ENCODE measurements at places on chromosomes 4 and X.

- peak; percentile 29 for DNase-seq
These were observed 475.7 kb upstream of the SLIT2 start for GRCh38 chr4:19776021-19776459.

- DNase-seq = no peak
These were observed 190.9 kb upstream of the TAPT1 start for GRCh38 chr4:16417198-16417597.

- DNase-seq = no peak
These were observed 107.6 kb upstream of the FAM9B start for GRCh38 chrX:9141496-9141895.

DNA sequence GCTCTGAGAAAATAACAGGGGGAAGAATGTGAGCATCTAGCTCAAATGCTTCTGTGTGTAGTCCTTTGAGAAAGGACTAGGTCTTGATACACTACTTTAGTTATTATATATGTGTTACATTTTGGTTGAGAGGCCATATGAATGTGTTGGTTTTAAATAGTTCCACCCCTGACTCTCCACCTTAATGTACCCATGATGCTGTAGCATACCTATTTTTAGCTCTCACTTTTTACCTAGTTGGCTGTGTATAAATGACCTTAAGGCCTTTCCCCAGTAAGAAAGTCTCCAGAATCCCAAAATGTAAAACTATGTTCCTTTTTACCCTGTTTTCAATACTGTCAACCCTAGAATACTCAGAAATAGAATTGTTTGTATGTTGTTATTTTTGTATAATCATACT lies 20.0 kb upstream of the NPNT start:
- DNase-seq = no peak

Measured in eye (tissue), 1 donor.